ENCODE measurements at places on chromosomes 3 and 15.

DNA sequence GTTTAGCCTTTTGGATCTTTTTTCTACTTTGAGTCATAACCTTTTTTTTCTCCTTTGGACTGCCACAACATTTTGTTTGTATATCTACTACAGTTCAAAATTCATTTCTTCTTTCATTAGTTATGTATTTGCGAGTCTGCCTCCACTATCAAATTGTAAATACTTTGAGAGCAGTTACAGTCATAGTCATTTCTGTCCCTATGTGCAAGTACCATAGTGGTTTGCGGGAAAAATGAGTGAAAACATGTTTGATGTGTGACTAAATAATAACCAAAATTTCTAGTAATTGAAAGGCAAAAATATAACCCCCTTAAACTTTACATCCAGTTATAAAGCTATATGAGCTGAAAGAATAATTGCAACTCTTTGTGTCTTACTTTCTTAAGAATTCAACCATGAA, 45.8 kb upstream of the CCDC50 start:
- no peak for DNase-seq

DNA sequence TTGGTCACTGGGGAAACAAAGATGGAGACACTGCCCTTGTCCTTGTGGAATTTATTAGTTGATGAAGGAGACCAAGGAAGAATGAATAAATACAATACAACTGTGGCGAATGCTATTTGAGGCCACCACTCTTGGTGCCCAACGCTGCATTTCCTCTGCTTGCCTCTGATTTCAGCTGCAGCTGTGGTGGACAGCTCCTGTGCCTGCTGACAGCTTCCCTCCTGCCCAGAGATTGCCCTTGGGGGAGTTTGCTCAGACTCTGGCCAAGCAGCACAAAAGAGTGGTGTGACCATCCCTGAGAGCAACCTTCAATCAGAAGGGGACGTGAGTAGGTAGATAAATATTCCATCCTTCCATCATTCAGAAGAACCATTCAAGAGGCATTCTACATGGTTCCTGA, 64.6 kb upstream of the FHIT start:
- no peak for DNase-seq

GRCh38 chr3:30984855-30985749, 90.6 kb upstream of the GADL1 start:
- no peak for DNase-seq

GRCh38 chr3:52245322-52246263, at the start of gene PPM1M:
Gene PPM1M, plus strand, starts transcription at chr3:52245759. Its CDS starts 66 bp downstream, at chr3:52245825.
- DNase-seq: peak; percentile 55

GRCh38 chr3:49333916-49334633, 5.8 kb downstream of the USP4 start:
- DNase-seq: no peak

- no peak for DNase-seq
These were observed 19.2 kb downstream of the ALS2CL start for GRCh38 chr3:46674031-46674845.

DNA sequence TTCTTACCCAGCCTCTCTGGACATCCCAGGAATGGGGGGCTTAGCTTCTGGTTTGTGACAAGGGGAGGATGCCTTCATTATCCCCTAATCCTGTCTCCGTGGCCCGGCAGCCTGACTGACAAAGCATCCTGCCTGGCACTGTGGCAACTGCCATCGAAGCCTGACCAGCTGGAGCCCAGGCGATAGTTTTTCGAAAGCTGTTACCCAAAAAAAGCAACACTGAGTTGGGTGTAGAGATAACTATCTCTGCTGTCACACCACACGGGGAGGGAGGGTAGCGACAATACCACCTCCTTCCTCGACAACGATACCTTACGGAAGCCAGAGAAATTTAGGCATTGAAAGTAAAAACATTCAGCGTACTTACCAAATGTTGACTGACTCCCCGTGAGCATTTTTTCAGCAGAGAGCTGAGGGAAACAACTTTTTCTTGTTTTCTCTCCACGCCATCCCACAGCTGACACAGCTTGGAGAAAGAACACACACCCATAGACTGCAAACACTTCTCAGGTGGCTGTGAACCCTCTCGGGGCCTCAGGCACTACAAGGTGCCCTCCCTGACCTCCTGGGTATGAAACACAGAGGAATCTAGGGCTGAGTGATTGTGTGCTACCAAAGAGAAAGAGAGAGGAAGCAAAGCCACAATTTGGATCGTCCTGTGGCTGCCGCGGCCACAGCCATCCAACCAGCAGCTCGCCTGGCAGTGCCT, 361.9 kb upstream of the ICE2 start:
- DNase-seq: no peak

All from KBM-7 (cell line).